ENCODE measurements at places on chromosomes 3 and 15.

DNA sequence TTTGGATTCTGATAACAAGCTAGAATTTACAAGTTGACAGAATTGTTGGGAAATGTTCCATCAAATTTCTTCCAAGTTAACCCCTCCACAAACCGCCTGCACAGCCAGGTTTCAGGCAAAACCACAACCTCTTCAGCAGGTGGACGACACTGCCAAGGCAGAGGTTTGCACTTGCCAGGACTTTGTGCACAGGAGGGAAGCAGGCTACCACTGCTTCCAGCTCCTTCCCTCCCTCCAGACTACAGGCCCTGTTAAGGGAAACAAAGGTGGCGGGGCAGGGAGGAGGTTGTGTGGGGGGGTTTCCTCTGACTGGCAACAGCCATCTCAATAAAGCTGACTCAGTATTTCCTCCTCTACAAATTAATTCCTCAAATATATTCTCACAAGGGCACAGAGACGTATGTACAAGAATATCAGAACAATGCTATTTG lies 42.2 kb downstream of the TBC1D2B start:
- peak; percentile 44 for DNase-seq

GRCh38 chr15:70492240-70493177 lies 270.8 kb downstream of the UACA start:
- DNase-seq: peak; percentile 77

- DNase-seq: peak; percentile 4
Observed at GRCh38 chr15:98292442-98293240, 332.1 kb downstream of the ARRDC4 start.

GRCh38 chr3:102018551-102018950 lies 169.2 kb downstream of the NFKBIZ start:
- no peak for DNase-seq

GRCh38 chr3:9091486-9092235 lies 128.4 kb upstream of the RAD18 start:
- no peak for DNase-seq

DNA sequence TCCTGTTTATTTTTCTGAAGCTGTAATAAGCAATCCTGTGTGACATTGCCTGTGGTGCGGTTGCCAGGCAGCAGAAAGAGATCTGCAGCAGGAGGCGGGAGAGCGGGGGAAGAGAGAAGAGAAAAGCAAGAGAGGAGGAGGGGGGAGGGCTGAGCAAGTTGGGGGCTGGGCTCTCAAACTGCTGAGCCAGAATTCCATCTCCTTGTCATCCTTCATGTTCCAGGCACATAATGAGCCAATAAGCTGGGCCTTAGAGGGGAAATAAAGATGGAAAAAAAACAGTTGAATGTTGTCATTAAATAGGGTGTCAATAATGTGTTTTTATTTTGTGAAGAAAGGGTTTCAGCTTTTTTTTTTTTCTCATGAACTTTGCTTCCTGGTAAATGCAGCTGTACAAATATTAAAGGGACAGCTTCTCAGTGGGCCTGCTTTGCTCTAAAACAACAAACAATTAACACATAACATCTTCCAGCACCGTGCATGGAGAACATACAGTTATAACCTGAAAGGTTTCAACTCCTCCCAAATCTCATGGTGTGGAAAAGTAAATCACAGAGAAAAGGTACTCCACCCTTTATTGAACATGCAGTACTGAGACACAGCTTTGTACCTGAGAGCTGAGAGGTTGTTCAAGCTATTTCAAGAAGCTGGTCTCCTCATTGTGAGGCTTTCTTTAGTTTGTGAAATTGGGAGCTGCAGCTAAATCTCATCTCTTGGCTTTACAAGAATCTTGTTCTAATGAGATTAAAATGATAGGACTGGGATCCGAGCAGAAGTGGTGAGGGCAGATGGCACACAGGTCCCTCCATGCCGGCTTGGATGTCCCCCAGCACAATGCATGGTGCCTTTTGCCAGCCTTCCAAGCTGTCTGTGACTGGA lies 451.1 kb upstream of the KCNMB2 start:
- DNase-seq: peak; percentile 26

- no peak for DNase-seq
Observed at GRCh38 chr3:26418553-26418952, 204.0 kb upstream of the LRRC3B start.

GRCh38 chr15:98451236-98451635 lies 197.1 kb upstream of the IGF1R start:
- DNase-seq: no peak

DNA sequence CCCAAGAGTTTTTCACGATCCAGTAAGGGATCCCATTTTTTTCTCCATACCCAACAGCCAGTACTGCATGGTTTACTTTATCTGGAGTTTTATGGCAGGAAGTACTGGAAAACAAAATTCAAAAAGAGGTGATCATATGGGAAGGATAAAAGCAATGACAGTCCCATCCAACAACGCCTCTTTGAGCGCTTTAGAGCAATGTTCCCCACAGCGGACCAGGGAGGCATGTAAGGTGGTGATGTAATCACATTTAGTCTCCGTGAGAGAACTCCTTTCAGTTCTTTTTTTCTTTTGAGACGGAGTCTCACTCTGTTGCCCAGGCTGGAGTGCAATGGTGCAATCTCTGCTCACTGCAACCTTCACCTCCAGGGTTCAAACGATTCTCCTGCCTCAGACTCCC lies 21.8 kb downstream of the CTSH start:
- DNase-seq: no peak

- DNase-seq: no peak
Observed at GRCh38 chr3:83093222-83093572, 1331.8 kb upstream of the GBE1 start.

GRCh38 chr15:59736181-59736580 lies 47.1 kb upstream of the BNIP2 start:
- DNase-seq: no peak

- DNase-seq: no peak
Observed at GRCh38 chr3:53651927-53652326, 157.5 kb downstream of the CACNA1D start.

DNA sequence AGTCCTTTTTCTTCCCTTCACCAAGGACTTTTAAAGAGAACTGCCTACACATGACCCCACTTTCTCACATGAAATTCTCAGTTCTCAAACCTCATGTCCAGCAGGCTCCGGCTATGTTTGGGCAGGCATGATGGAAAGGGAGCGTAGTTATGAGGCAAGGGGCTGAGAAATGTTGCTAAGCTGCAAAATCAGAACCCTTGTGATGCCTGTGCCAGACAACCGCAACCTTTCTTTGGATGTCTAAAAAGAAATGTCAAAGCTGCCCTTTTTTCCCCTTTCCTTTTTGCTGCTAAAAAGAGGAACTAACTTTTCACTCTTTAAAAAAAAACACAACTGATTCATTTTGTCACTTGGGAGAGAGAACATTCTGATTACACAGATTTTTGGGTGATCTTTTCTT lies 19.2 kb downstream of the GNB4 start:
- no peak for DNase-seq

DNA sequence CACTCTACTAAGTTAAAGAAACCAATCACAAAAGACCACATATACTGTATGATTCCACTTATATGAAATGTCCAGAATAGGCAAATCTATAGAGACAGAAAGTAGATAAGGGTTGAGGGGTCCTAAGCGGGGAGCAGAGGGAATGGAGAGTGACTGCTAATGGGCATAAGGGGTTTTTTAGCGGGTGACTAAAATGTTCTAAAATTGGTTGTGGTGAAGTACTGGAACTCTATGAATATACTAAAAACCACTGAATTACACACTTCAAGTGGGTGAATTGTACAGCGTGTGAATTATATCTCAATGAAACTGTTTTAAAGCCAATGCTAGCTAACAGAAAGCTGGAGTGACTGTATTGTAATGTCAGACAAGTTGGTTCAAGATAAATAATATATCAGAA lies 33.3 kb downstream of the KPNA1 start:
- no peak for DNase-seq

DNA sequence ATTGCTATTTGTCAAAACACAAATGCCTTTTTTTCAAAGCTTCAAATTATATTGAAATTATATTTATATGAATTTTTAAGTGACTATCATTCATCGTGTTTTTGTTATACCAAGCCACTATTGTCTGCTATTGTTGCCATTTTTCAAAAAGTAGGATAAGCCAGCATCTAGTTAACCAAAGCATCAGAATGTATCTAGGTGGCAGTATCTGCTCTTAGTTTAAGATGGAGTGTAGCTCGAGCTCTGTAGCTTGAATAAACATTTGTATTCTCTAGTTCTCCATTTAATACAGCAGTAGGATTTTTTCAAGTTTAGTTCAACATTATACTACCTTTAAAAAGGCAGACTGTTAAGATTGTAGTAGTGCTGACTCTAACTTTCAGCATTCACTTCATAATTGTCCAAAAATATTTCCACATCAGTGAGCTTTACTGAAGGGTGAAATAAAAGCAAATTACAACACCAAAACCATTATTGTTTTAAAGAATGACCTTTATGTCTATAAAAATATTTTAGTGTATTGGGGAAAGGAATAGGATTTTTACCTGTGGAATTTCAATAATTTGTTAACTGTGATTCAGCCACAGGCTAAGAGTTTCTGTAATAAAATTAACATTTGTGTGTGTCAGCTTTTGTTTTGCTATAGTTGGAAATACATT lies 19.6 kb upstream of the C15orf61 start:
- no peak for DNase-seq

- no peak for DNase-seq
Observed at GRCh38 chr3:15023719-15024118, 41.4 kb downstream of the MRPS25 start.

- DNase-seq: no peak
Observed at GRCh38 chr3:187935623-187936156, 190.4 kb upstream of the BCL6 start.

DNA sequence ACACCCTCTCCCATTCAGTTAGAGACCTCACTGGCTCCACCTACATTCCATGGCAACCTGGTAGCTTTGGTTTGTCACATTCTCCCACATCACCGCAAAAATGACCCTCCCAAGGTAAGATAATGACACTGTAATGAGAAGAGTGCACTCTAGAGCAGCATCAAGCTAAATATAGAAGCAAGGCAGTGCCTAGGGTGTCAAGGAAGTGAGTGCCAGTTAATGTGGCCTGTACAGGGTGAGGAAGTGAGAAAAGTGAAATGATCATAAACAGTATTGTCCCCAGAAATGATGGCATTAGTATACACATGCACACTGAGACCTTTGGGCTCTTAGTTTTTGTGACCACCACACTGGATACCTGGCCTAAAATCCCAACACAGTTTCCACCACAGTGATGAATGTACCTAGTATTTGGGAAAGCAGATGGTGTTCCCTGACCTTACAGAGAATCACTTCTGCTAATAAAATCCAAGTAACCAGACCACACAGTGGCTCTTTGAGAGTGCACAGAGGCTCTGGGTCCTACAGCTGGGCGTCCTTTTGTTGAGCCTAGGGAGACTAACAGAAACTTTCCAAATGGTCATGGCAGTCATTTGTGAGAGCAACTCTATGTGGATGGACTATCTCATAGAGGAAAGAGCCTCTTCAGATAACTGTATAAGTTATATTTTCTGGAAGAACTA lies 106.6 kb downstream of the ARPP21 start:
- DNase-seq: no peak

- no peak for DNase-seq
Observed at GRCh38 chr3:41102053-41102556, 97.2 kb upstream of the CTNNB1 start.

DNA sequence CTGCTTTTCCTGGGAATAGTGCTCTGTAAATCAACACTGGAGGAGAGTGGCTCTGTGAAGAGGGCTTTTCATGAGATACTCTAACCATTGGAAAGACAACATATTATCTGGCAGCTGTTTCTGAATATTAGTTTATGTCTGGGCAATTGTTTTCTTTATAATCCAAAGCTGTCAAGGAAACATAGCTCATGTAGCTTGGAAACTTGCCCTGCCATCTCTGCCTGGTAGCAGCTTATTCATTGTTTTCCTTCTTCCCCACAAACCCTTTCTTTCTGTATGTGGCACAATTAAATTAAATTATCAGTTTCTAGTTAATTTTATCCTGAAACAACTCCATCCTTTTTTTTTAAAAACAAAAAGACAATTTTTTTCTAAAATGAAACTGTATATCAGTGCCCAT lies 160.0 kb downstream of the EDEM1 start:
- no peak for DNase-seq

DNA sequence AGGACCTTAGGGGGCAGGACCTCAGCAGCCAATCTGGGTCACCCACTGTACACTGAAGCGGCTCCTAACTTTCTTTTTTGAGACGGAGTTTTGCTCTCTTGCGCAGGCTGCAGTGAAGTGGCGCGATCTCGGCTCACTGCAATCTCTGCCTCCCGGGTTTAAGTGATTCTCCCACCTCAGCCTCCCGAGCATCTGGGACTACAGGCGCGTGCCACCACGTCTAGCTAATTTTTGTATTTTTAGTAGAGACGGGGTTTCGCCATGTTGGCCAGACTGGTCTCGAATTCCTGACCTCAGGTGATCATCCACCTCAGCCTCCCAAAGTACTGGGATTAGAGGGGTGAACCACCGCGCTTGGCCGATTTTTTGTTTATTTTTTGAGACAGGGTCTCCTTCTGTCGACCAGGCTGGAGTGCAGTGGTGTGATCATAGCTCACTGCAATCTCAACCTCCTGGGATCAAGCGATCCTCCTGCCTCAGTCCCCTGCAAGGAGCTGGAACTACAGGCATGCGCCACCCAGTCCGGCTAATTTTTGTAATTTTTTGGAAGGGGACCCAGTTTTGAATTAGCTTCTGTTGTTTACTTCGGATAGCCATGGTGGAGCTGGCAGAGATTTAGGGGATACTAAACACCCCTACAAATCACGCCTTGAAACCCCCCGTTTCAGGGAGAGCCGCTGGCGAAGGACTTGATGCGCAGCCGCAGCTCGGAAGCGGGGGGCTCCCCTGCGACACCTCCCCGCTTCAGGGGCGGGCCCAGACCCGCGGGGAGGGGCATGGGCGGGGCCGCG lies 1.5 kb upstream of the CLK3 start:
- DNase-seq: no peak

DNA sequence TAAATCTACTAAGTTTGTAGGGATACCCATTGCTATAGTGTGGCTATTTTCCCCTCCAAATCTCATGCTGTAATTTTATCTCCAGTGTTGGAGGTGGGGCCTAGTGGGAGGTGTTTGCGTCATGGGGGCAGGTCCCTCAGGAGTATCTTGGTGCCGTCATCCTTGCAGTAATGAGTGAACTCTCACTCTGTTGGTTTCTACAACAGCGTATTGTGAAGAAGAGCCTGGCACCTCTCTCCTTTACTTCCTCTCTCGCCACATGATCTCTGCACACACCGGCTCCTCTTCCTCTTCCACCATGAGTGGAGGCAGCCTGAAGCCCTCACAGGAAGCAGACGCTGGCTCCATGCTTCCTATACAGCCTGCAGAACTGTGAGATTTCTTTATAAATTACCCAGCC lies 34.0 kb upstream of the TRPM1 start:
- DNase-seq: no peak

GRCh38 chr15:40992241-40992741 lies 39.0 kb downstream of the CHAC1 start:
- no peak for DNase-seq

- DNase-seq: no peak
Observed at GRCh38 chr3:141091426-141091825, 40.3 kb downstream of the SPSB4 start.

- no peak for DNase-seq
Observed at GRCh38 chr3:69212411-69213160, 90.2 kb upstream of the LMOD3 start.

GRCh38 chr3:110564674-110565073 lies 506.9 kb upstream of the NECTIN3 start:
- DNase-seq: no peak
